ENCODE measurements at places on chromosomes 2 and 18. TPM values are rescaled to one million over a fixed set of nuclear protein-coding genes. Genes with fewer than 3 reads are reported as not detected.

MROH2A gene
- 0.32 TPM for total RNA-seq

GRHL1 gene
- 1.7 TPM for total RNA-seq

SULT1C2 gene
- total RNA-seq, result 0.36 TPM

MATN3 gene
- total RNA-seq, result 12.5 TPM

RAPH1 gene
- 5.7 TPM for total RNA-seq

HDLBP gene
- total RNA-seq, result 291 TPM

All from A549 treated with DMSO at 1 μM for 4 hours (cell line).